ENCODE measurements at places on chromosomes 1 and 21.

GRCh38 chr1:192741095-192741494, 67.7 kb upstream of the RGS2 start:
- no peak for DNase-seq

DNA sequence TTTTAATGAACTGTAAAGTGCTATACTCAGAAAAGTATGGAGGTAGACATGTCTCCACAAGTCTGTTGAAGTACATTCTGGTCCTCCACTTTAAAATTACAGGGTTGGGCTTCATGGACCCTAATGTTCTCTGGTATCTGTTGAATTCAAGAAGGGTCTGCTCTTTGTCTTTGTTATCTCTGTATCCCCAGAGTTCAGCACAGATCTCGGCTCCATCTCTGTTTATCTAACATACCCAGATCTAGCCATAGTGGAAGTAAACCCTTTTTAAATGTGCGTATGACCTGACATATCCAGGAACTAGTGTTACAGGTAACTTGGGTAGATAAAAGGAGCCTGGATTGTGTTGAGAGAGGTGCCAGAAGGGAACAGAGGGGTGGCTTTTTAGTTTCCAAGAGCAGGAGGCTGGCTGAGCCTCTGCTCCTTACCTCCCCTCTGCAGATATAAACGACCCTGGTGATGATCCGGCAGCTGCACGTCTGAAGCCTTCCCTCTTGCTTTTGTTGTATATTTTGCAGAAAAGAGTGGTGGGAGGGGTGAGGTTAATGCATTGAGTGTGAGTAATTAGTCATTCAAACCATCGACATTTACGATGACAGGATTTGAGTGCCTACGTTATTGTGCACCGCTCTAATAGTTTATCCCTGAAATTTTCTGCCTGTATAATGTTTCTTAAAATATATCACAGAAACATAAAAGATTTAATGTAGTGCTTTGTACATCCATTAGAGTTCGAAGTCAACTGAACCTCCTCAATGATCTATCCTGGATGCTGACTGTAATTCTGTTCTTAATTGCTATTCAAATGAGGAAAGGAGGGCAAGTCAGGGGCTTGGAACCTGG, 30.8 kb downstream of the ELAVL4 start:
- no peak for DNase-seq

GRCh38 chr1:200505257-200505656, 95.4 kb upstream of the ZNF281 start:
- no peak for DNase-seq

DNA sequence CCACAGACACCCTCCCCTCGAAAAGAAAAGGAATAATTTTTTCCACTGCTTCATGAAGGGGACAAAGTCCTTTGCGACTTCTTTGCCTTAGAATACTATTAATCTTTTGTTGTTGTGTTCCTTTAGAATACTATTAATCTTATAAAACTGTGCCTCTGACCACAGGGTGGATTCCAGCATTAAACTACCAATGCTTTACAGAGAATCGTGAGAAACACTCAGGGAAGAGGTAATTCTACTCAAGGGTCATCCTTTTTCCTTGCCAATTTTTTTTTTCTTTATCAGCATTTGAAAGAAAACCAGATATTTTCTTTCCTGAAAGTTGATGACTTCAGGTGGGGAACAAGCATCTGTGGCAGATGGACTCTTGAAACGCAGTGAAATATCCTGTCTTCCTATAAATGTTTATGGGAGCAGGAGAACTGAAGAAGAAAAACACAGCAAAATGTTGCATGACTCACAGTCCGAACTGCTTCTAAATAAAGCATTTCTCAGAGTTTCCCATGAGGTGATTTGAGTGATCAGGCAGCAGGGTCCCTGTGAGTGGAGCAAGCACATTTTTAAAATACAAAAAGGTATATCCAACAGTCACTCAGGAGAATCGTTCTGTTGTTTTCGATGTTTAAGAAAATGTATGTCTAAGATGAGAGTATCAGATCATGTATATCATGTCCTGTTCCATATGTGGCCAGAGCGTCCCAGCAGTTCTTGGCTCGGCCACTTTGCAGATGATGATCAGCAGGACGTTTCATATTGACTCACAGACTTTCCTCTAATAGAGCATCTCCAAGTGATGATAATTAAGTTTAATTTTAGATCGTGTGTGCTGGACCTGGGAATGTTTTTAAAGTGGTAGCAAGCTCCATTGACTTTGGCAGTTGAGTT, 154.2 kb upstream of the RUNX1 start:
- DNase-seq, result no peak

GRCh38 chr1:201594575-201595245, 55.8 kb downstream of the NAV1 start:
- DNase-seq, result no peak

DNA sequence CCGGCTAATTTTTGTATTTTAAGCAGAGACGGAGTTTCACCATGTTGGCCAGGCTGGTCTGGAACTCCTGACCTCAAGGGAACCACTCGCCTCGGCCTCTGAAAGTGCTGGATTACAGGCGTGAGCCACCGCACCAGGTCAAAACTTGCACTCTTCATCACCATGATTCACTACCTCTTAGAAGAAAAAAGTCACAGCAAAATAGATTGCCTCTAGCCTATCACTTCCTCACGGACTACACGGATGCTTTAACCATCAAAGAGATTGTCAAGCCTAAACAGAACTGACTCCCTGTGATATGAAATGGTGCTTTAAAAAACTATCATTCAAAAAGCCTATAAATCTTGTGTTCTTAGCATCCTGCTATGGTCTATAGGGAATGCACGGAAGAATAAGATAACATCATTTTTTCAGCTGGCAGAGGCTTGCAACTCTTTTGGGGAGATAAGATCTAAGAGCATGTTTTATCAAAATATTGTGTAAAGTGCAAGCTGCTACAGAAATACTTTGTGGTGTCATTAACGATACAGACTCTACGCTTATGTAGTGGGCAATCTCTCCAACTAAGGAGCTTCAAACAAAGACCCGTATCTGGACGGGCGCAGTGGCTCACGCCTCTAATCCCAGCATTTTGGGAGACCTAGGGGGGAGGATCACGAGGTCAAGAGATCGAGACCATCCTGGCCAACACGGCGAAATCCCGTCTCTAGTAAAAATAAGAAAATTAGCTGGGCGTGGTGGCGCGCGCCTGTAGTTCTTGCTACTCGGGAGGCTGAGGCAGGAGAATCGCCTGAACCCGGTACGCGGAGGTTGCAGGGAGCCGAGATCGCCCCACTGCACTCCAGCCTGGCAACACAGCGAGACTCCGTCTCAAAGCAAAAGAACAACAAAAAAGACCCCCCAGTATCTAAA, 966 bp downstream of the TFB2M start:
- DNase-seq, result no peak

DNA sequence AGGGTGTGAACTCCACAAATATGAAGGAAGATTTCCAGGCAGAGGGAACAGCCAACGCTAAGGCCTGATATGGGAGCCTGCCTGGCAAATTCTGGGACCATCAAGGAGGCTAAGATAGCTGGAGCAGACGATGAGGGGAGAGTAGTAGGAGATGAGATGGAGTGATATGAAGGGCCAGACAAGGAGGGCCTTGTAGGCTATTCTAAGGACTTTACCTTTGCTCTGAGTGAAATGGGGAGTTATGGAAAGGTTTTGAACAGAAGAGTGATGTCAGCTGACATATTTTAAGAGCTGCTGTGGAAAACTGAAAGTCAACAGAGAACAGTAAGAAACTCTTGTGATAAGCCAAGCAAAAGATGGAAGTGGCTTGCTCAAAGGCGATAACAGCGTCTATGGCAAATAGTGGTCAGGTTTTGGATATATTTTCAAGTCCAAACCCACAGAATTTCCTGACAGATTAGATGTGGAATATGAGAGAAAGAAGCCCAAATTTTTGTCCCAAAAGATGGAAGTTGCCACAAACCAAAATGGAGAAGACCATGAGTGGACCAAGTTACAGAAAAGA, 2.1 kb upstream of the TP53BP2 start:
- DNase-seq, result no peak

DNA sequence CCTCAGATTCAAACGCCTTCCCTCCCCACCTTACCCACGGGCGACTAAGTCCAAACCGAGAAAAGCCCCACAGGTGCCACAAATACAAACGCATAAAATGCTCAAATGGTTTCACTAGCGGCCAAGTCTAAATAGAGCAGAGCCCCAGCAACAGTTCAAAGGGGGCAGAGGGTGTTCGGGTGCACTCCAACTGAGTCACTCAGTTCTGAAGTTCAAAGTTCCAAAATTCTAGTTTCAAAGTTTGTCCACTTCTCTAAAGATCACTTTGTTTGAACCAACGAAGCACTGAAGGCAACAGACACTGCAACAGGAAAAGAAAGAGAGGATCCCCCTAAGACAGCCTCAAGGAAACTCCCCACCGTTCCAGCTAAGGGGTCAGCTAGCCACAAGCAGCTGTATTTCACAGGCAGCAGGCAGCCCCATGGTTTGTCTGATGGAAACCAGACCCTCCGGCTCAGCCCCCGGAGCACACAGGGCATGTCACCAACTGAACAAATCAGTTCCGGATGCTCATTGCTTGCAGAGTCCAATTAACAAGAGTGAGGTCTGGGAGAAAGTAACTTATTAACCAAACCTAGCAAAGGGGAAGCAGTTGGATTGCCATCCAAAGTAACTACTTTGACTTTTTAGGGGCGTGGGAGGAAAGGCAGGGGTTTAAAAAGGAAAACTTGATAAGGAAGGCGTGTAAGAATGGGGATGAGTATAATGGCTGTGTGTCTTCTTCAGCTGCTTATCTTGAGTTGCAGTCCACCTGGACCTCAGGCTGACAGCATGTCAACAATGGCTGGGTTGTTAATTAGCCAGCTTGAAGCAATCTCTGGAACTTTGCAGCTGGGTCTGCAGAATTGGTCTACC, 1423.9 kb upstream of the PRMT6 start:
- no peak for DNase-seq

- DNase-seq, result no peak
Measured at GRCh38 chr1:61556631-61557030, 168.3 kb downstream of the TM2D1 start.

DNA sequence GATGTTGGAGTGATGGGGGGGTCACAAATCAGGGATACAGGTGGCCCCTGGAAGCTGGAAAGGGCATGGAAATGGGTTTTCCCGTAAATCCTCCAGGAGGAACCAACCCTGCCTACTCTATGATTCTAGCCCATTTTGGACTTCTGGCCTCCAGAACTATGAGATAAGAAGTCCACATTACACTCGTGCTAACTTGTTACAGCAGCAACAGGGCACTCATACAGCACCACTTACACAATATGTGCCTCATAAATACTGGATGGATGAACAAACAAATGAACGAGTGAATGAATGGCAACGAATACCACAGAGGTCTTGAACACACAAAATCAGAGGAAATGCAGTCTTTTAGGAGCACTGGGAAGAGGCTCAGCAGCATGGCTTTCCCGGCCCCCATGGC, 531.3 kb downstream of the NPHP4 start:
- DNase-seq, result no peak

DNA sequence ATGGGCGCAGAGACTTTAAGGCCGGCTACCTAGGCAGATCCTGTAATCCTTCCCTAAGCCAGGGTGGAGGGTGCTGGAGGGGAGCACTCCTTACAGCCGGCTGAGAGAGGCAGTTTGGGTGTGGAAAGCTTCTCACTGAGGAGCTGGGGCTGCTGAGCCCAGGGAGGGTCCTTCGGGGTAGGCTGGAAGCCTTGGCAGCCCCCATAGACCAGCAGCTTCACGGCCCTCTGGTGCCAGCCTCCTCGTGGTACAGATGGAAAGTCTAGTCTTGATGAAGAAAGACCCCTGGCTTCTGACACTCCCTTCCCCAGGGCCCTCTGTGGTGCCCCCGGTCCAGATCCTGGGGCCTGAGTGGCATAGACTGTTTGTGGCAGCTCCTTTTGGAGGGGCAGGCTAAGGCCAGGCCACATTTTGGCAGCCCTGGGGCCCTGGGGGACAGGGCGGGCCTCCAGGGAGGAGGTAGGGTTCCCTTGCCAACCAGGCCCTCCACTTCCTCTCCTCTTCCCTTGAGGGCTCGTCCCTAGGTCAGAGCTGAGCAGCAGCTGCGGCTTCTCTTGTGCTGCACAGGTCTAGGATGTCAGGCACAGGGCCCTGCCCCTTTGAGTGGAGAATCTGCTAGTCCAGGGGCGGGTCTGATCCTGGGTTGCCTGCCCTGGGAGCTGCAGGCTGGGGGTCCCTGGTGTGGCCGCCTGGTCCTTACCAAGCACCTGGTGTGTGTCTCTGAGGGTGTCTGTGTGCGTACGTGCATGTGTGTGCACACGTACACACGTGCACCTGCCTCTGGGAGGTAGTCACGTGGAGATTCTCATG, 4.8 kb downstream of the AMPD2 start:
- DNase-seq, result no peak

- DNase-seq, result no peak
Measured at GRCh38 chr1:924656-925560, 1.2 kb downstream of the SAMD11 start.

DNA sequence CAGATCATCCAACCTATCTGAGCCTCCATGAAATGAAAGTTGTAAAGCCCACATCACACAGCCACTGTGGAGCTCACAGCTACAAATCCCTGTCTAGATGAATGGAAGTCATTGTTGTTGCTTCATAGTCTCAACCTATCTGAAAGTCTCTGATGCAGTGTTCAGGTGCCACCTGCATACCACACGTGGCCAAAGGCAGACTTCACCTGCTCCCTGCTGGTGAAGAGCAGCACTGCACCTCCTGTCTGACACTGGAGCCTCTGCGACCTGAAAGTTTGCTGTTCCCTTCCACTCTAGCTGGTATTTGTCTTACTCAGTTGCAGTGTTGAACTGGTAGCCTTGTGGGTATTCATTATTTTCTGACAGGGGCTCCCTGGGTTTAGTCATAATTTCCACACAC, 18.4 kb downstream of the LORICRIN start:
- DNase-seq, result no peak

- no peak for DNase-seq
Measured at GRCh38 chr21:21864321-21864840, 866.2 kb downstream of the NCAM2 start.

DNA sequence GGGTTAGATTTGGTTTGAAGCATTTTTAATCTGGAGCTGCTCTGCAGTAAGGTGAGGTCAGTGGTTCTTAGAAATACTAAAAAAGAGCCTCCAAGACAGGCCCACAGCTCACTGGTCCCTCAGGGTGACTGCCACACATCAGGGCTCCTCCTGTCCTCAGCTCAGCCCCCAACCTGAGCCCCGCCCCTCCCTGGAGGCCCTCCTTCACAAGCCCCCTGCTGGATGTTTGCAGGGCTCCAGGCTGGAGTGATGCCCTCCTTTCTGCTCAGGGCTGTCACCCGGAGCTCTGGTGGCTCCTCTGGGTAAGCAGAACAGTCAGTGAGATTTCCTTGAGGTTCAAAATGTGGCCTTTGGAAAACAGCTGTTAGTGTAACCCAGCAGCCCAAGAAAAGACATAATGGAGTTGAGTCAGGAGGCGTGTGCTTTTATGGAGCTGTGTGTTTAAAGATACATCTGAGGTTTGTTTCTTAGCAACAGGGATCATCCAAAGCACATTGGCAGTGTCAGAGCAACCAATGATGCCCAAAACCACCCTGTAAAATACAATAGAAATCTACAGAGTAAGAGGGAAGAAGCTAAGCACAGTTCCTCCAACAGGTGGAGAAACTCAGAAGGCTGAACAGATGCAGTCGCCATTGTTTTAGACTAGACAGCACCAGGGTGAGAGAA, 21.4 kb downstream of the STUM start:
- DNase-seq, result no peak
